A549 treated with GW870086 at 1 μM for 4 hours (cell line): ENCODE measurements at places on chromosomes 16 and 17. TPM values are rescaled to one million over a fixed set of nuclear protein-coding genes. Genes with fewer than 3 reads are reported as not detected.

Gene KRT17
- 0.63 to 1.9 TPM (median 1.3 TPM) in 5 replicates for total RNA-seq

Gene BIRC5
- 95.9 to 111 TPM (median 104 TPM) in 5 replicates for total RNA-seq

Gene HSD17B2
- 0.11 to 0.25 TPM (median 0.12 TPM) in 3 of 5 replicates, not detected in the others for total RNA-seq

Gene ITGAE
- total RNA-seq = 97.4 to 103 TPM (median 99.1 TPM) in 5 replicates

Gene ABCC11
- total RNA-seq = 0.13 to 0.20 TPM (median 0.16 TPM) in 4 of 5 replicates, not detected in the other

Gene RPL23
- total RNA-seq = 2,567 to 3,166 TPM (median 2,626 TPM) in 5 replicates

Gene TNP2
- total RNA-seq = not detected in 5 replicates

Gene HYDIN
- total RNA-seq = 0.20 to 0.61 TPM (median 0.31 TPM) in 5 replicates

Gene KCNH6
- total RNA-seq = not detected in 5 replicates

Gene SOCS1
- 2.8 to 8.1 TPM (median 4.7 TPM) in 5 replicates for total RNA-seq

Gene DNAH17
- total RNA-seq = 0.87 to 1.1 TPM (median 1.0 TPM) in 5 replicates

Gene CRISPLD2
- total RNA-seq = 3.2 to 4.3 TPM (median 3.7 TPM) in 5 replicates
